NCI-H187 (cell line): ENCODE measurements at places on chromosomes 11 and 22.

GRCh38 chr11:26199331-26200095 lies 132.4 kb upstream of the ANO3 start:
- DNase-seq: no peak

- DNase-seq: no peak
Measured at GRCh38 chr22:43554694-43555365, 143.0 kb downstream of the MPPED1 start.

GRCh38 chr11:27904358-27905055 lies 203.4 kb downstream of the KIF18A start:
- DNase-seq: no peak

DNA sequence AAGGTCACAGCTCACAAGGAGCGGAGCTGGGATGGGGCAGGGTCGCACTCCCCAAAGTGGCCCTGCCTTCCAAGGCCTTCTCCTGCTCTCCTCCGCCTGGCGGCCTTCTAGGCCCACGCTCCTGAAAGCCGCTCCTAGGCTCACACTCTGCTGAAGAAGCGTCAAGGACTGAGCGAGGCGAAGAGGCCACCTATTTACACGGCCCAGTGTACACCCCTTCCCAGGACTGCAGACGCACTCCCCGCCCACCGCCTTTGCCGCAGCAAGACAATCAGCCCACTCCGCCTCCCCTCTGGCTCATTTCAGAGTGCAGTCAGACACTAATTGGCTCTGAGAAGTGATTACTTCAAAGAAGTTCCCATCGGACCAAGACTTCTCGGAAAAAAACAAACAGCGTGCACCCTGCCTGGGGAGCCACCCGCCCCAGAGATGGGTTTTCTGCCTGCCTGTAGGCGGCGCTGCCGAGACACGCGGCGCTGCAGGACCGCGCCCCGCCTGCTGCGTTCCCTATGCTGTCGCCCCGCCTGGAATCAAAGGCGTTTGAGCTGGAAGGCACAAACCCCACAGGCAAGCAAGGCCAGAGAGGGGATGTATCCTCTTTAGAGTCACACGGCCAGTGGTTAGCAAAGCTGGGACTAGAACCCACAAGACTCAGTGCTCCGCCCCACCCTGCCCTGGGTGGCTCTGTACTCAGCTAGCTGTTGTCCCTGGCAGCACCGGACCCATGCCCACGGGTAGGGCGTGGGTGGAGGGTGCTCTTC lies 414.8 kb downstream of the BUD13 start:
- no peak for DNase-seq

DNA sequence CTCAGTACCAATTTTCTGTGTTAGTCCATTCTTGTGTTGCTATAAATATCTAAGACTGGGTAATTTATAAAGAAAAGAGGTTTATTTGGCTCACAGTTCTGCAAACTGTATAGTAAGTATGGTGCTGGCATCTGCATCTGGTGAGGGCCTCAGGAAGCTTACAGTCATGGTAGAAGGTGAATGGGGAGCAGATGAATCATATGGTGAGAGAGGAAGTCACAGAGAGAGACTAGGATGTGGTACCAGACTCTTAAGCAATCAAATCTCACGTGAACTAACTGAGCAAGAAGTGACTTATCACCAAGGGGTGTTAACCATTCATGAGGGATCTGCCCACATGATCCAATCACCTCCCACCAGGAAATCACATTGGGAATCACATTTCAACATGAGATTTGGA lies 60.8 kb upstream of the ZBED5 start:
- no peak for DNase-seq

DNA sequence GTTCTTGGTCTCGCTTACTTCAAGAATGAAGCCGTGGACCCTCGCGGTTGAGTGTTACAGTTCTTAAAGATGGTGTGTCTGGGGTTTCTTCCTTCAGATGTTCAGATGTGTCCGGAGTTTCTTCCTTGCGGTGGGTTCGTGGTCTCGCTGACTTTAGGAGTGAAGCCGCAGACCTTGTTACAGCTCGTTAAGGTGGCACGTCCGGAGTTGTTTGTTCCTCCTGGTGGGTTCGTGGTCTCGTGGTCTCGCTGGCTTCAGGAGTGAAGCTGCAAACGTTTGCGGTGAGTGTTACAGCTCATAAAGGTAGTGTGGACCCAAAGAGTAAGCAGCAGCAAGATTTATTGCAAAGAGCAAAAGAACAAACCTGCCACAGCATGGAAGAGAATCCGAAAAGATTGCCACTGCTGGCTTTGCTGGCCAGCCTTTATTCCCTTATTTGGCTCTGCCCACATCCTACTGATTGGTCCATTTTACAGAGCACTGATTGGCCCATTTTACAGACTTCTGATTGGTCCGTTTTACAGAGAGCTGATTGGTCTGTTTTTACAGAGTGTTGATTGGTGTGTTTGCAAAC lies 27.1 kb upstream of the NXPE2 start:
- DNase-seq: no peak

GRCh38 chr11:133957900-133958299 lies 1.1 kb upstream of the IGSF9B start:
- DNase-seq: no peak
